Hematopoietic multipotent progenitor cell (in vitro differentiated cells): ENCODE measurements at places on chromosomes 12 and 14. TPM values are rescaled to one million over a fixed set of nuclear protein-coding genes. Genes with fewer than 3 reads are reported as not detected.

The TAS2R42 gene
- not detected for total RNA-seq

DNA sequence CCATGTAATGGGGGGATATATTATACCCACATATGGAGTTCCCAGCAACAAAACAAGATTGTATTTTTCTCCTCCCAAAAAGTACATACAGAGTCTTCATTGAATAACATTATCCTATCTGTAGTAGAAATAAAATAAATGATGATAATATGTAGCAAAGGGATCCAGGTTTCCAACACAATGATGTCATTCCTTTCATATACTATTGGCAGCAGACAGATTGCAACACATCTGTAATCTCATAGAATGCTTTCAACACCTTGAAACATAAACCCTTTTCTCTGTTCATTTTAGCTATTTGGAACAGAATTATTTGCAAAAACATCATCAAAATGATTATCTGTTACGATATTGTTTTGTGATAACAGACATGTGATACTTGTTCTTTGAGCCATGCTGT lies 317.6 kb downstream of the DPF3 start:
- DNase-seq = no peak

DNA sequence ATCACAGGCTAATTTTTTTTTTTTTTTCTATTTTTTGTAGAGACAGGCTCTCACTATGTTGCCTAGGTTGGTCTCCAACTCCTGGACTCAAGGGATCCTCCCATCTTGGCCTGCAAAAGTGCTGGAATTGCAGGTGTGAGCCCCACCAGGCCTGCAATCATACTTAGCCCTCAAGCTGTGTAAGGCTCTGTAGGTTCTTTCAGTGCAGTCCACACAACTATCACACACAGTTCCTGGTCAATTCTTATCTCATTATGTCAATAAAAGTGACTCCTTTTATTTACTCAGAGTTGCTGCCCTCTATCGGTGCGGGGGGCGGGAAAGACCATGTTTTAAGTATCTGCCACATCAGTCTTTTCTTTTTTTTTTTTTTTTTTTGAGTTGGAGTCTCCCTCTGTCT lies 29.0 kb downstream of the SLC2A3 start:
- DNase-seq = peak; percentile 82

The RFLNA gene
- total RNA-seq = 0.27 TPM

GRCh38 chr14:61076556-61076955 lies 95.5 kb downstream of the SLC38A6 start:
- no peak for DNase-seq

The DHRS4L2 gene
- 26.9 TPM for total RNA-seq
